ENCODE measurements at places on chromosomes 12 and 14. TPM values are rescaled to one million over a fixed set of nuclear protein-coding genes. Genes with fewer than 3 reads are reported as not detected.

AICDA gene
- total RNA-seq, result not detected

GRCh38 chr12:72135021-72135301, 137.2 kb upstream of the TRHDE start:
- peak; percentile 44 for DNase-seq

DNA sequence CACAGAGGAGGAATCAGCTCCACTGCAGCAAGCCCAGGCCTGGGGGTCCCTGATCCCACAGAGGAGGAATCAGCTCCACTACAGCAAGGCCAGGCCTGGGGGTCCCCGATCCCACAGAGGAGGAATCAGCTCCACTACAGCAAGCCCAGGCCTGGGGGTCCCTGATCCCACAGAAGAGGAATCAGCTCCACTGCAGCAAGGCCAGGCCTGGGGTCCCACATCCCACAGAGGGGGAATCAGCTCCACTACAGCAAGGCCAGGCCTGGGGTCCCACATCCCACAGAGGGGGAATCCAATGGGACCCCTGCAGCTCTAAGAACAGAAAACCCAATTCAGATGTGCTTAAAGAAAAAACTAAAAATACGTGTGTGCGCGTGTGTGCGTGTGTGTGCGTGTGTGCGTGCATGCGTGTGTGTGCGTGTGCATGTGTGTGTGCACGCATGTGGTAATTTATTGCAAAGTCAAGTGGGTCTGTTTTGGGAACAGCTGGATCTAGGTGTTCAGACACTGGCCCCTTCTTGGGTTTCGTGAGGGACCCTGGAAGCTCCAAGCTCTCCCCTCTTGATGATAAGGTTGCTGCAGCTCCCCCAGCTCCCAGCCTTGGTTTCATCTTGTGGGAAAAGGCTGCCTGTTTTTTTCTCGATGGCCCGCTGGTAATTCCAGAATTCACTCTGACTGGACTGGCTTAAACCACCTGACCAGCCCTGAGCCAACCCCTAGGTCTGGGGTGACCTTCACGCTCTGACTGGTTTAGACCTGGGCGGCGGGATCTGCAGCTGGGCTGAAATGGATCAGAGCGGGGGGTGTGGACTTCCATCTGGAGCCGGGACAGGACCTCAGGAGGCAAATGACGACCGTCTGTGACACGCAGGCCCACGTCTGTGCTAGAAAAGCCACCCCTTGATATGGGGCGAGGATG, 47.1 kb downstream of the GALNT9 start:
- DNase-seq, result no peak

GDF3 gene
- not detected for total RNA-seq

LHX5 gene
- total RNA-seq, result 10.2 TPM

GRCh38 chr12:89350630-89351488, 1.4 kb downstream of the DUSP6 start:
- DNase-seq, result no peak

DNA sequence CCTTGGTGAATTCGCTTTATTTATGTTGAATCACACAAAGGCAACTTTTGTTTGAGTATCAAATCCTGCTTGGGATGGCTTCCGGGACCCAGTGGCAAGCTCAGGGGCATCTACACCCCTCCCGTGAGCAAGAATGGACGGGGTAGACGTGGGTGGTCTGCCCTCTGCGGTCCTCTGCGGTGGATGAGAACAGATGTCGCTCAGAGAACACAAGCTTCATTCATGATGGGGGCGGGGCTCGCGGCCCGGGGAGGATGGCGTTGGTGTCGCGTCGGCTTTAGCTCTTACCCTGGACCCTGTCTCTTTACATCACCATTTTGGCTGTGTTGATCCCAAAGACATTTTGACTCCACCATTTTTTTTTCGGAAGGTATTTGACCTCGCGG, 158.5 kb upstream of the RTL1 start:
- DNase-seq, result no peak

Measured in cerebellum (tissue), 4 donors.